ENCODE measurements at places on chromosomes 13 and 19.
A peak's percentile ranks its signal among the peaks of the same experiment; 100 is the strongest.

DNA sequence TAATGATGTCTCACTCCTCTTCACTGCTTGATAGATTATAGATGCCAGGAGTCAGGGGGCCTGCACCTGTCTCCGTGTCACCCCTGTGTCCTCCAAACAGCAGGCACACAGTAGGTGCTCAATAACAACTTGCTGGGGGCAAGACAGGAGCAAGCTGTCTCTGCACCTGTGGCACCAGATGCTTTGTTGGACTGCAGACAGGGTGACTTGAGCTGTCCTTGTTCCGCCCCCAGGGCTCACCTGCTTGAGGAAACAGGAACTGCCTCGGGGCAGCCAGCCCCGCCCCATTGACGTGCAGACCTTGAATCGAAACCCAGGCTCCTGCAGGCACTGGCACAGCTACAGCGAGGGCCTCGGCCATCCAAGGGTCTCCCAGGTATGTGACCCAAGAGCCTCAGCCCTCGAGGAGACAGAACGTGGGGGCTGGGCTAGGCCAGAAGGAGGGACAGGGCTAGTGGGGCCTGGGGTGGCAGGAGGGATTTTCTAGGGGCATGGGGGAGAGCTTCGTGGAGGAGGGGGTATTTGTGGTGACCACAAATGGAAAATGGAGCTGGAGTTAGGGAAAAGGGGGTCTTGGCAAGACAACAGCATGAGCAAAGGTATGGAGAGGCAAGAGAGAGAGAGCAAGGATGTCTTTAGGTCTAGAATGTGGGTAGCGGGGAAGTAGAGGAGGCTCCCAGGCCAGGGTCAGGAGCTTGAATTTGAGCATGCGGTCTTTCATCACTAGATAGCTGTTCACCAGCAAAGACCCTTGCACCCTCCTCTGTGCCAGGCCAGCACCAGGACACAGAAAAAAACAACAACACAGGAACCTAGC lies at the start of gene HSH2D:
Gene HSH2D, plus strand, starts transcription at position 287 of the 817 bp plus-strand sequence. CDS start 5,066 bp downstream, outside the sequence.
- DNase-seq = peak; percentile 69

DNA sequence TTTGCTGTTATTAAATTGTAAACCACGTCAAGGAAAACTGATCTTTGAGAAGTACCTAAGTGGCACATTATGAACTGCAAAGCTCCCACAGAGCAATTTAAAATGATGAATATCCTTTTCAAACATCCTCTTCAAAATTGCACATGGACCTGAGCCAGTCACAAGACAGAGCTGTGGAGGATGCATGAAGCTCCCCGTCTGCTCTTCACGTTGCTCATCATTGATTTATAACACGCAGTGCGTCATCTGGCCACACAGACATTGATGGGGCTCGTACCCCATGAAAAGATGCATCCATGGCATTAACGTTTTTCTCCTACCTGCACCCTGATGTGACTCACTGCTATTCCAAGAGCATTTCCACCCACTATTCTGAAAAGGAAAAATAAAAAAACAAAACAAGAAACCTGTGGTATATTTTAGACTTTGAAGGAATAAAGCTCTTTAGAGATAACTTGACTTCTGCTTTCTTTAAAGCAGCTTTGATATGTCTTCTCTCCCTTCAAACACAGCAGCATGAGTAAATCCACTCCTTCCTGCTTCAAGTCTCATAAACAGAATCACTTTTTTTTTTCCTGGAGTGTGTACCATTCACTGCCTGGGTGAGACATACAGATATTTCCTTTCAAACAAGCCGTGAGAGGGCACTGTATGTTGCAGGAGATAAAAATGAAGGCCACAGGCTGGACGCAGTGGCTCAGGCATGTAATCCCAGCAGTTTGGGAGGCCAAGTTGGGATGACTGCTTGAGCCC lies 7.2 kb upstream of the SERTM1 start:
- DNase-seq = no peak

DNA sequence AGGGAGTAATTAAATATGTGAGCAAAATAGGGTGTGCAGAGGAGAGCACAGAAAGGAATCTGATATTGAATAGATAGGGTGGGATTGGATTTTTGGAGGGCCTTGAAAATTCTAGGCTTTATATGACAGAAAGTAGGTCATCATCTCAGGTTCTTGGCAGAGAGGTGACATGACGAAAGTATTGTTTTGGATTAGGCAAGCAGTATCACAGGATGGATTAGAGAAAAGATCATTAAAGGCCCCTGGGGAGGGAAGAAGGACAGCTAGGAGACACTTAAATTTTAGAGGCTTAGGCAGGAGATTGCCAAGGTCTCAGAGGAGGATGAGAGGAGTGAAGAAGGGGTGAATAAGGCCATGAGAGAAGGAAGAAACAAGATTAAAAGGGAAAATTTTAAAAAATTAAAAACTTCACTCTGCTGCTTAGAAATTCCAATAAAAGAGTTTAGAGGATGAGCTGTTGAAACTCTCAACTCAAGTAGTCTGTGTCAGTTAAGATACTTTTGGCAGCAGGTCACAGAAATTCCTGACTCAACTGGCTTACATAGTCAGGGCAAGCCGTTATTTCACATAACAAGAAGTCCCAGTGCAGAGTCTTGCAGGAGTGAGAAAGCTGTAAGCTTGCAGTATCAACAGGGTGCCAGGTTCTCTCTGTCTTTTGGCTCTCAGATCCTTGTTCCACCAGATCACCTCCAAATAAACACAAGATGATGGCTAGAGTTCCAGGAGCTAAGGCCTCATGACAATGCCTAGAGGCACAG lies 8.8 kb downstream of the GPC6 start:
- no peak for DNase-seq

DNA sequence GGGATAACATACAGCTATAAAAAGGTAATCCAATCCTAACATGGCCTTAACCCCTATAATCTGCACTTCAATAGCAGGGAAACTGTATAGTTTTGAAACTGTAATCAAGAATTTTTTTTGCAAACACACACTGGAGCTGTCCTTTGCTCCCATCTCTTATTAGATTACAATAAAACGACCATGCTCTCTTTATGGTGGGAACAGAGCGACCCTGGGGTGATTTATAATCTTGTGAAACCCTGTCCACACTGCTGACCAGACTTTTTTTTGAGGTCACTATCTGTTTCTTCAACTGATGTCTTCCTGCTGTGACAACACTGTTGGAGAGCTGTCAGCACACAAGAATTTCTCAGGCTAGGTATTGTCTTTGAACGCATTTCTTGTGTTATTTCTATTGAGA lies 35.3 kb downstream of the DACH1 start:
- DNase-seq = no peak

GRCh38 chr13:95137096-95137495 lies 164.2 kb downstream of the ABCC4 start:
- DNase-seq = no peak

DNA sequence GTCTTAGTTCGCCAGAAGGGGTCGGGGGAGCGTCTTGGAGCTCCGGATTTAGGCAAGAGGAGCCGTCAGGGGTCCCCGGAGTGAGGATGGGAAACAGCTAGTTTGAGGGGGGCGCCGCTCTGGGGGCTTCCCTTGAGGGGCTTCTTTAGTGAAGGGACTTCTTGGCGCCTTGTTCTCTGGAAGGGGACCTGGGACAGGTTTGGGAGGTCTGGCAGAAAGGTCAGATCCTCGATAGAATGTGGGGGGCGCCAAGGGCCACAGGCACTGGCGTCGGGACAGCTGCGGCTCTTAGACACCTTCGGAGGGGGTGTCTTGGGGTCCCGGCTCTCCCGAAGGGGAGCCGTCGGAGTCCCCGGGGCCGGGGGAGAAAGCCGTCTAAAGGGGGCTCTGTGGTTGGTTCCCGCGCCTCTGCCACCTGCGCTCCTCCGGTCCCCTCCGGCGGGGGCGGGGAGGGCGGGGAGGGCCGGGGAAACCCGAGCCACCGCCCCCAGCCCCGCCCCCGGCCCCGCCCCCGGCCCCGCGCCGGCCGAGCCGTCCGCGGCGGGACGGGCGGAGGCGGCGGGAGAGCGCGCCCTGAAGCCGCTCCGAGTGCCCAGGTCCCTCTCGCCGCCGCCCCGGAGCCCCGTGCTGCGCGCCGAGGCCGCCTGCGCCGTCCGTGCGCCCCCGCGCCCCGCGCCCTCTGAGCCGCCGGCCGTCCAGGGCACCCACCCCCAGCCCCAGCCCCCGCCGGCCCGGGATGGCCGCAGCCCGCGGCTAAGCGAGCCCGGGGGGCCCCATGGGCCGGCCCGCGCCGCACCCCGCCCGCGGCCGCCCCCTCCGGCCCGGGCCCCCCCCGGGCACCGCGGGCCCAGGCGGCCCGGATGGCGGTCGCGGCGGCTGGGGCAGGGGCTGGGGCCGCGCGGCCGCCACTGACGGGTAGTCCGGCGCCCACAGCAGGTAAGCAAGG lies at the start of gene NRTN:
Gene NRTN, plus strand, starts transcription at position 552 of the 946 bp plus-strand sequence. CDS start 19,099 bp downstream, outside the sequence.
- DNase-seq = no peak
